ENCODE measurements at places on chromosomes 5 and 9.

- no peak for DNase-seq
Measured at GRCh38 chr9:95316274-95316673, 1.2 kb downstream of the FANCC start.

DNA sequence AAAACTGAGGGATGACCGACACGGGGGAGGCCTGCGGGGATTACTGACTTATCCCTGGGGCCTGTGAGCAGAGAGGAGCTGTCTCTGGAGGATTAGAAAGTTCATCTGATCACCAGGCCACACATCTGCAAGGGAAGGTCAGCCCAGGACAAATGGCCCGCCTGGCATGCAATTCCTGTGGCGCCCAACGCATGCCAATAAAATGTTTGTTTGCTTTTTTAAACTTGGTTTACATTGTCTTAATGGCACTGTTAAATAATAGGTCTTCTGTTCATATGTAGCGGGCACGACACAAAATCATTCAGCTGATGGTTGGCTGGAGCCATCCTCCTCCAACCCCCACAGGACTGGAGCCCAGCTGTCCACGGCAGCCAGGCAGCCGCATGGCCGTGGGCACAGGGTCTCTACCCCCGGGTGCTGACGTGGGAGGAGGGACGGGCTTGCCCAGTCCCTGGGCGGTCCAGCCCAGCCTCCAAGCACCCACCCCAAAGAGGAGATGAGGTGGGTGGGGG lies 41.0 kb upstream of the SLC12A7 start:
- DNase-seq: no peak

DNA sequence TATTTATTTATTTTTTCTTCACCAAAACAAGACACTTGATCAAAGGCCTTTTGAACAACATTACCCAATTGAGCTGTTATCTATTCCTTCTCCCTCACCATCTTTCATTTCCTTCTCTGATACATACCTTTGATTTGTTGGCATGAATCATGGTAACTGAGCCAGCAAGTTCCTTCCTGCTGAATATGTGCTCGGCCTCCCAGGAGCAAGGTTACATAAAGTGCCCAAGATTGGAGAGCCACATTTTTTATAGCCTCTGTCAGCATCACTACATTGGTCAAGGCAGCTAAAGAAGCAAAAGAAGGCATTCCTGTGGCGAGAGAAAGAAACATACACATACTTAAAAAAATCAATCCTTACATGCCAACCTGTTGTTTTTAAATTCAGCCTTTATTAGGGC lies 369.6 kb downstream of the CYLC2 start:
- no peak for DNase-seq

- no peak for DNase-seq
Measured at GRCh38 chr9:100206899-100207298, 107.9 kb downstream of the INVS start.

DNA sequence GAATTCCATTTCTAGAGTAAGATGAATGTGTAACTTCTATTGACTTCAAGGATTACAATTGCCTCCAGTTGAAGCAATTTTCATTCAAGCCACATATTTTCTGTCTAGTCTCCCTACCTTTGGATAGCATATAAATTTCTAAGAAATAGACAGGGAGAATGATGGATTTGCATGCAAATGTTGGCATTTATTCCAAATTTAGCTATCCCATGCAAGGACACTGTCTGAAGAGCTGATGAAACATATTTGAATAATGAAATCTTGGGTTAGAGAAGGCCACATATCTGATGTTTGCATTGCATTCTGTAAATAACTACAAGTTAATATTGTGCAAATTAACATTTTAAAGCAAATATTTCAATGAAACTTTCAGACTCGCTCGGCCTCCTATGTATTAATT lies 36.0 kb upstream of the NAA35 start:
- DNase-seq: no peak

DNA sequence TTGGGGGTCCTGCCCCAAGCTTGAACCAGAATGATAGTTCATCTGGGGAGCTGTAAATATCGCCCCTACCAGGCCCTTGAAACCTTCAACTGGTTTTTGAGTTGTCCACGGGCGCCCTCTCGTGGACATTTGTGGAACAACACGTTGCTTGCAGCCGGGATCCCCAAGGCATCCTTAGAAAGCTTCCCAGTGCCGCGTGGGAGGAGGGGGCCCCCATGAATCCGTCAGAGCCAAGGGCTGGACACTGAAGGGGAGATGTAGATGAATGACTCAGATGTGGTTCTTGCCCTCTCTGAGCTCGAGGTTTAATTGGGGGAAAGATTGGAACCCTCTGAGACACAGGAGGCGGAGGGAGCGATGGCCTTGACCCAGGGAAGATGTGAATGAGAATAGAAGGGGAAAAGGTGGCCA lies 31.8 kb upstream of the ORM1 start:
- DNase-seq: peak; percentile 88

DNA sequence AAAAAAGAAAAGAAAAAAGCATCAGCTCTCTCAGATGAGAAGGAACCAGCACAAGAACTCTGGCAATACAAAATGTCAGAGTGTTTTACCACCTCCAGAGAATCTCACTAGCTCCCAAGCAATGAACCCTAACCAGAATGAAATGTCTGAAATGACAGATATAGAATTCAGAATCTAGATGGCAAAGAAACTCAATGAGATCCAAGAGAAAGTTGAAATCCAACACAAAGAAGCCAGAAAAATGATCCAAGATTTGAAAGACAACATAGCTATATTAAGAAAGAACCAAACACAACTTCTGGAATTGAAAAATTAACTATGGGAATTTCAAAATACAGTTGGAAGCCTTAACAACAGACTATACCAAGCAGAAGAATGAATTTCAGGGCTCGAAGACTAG lies 396.3 kb downstream of the PDE4D start:
- no peak for DNase-seq

DNA sequence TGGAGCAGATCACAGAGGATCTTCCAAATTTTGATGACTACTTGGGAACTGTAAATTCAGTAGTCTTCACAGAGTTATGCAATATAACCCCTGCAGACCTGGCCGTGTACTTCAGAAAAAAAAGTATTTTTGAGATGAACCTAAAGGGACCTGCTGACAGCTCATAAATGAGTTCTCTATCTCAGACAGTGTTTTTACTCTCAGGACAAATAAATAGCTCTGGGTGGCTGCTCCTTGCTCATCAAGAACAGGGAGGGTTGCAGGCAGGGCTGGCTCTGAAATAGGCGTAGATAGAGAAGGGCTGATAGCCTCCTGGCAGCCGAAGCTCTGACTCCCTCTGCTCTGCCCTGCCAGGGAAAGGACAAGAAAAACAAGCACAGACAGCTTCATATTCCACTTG lies 64.8 kb downstream of the PLAC8L1 start:
- no peak for DNase-seq

DNA sequence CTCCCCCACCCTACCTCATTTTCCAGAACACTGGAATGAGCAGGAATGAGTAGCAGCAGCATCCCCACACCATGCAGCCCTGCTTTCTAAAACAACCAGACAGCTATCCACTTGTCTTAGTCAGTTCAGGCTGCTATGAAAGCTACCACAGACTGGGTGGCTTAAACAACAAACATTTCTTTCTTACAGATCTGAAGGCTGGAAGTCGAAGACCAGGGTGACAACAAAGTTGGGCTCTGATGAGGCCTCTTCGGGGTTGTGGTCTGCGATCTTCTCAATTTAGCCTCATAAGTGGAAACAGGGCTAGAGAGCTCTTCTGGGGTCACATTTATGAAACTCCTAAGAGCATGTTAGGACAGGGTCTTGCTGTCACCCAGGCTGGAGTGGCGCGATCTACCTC lies 38.9 kb downstream of the LPAR1 start:
- no peak for DNase-seq

DNA sequence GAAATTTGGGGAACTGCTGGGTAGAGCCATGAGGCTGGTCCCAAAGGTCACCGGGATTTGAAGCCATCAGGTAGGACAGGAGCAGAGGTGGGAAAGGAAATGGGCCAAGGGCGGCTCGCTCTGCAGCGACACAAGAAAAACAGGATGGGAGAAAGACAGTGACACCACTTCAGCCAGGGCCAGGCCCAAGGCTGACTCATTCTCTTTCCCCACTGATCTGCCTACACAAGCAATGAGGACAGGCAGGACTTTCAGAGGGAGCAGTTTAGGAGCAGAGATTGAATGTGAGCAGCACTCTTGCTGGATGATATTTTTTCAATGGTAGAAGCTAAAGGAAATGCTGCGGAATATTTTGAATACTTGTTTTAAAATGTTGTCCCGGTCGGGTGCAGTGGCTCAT lies 3.5 kb downstream of the RUFY1 start:
- no peak for DNase-seq

- DNase-seq: no peak
Measured at GRCh38 chr9:11872471-11872870, 820.7 kb upstream of the TYRP1 start.

DNA sequence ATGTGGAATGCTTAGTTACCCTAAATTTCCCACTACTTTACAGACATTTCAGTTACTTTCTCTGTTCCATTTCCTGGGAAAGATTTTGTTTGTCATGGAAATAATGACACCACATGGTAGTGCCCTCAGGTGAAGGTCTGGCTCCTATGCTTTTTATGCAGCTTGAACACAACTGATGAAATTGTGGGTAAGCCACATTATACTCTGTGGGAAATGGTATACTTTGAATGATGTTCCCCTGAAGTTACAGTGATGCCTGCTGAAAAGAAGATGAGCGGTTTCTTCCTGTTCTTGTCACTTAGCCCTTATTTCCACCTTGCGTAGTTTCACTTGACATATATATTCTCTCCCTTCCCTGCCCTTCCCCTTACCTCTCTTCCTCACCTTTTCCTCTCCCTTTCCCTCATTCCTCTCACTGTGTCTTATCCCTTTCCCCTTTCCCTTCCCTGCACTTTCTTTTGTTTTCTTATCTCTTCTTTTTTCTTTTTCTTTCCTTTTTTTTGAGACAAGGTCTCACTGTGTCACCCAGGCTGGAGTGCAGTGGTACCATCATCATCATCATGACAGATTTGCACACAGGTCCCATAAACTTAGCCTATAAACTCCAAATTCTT lies 280.8 kb upstream of the IL12B start:
- no peak for DNase-seq

DNA sequence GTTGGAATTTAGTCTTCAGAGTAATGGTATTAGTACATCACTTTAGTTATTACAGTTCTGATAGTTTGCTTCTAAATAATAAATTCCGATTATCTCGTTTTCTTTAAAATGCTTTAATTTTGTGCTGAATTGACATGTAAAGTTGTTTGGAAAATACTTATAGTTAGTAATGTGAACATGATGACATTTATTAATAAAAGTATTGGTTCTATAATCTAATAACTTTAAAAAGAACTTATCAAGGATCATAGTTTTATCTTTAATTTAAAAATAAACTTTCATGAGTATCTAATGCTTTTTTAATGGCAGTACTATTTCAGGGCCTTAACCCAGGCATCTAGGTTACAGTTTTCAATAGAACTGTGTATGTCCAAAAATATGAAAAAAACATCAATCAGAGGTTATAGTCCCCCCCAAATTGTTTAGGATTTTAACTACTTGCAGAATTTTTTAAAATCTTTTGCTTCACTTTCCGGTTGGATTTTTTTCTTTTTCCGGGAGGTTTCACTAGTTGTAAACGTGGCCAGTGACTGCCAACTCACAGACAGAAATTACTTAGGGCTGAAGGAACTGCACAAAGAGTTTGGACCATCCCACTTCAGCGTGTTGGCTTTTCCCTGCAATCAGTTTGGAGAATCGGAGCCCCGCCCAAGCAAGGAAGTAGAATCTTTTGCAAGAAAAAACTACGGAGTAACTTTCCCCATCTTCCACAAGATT lies 680 bp downstream of the GPX8 start:
- DNase-seq: no peak

DNA sequence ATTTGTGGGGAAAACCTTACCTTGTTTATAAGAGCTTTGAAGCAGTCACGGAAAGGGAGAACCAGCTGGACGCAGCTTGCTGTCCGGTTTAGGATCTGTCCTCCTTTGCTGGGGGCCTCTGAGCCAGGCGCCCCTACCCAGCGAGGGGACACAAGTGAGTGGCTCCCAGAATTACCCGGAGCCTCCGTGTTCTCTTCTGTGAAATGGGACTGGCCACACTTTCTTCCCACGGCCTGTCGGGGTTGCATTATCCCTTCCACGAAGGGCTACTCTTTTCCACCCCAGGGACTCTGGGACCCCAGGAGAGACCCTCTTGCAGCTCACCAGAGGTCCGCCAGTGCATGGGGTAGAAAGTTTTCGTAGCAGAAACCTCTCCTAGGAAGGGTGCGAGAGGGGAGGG lies 477 bp upstream of the GBGT1 start:
- no peak for DNase-seq

- peak; percentile 87 for DNase-seq
Measured at GRCh38 chr9:97954550-97954989, 16.6 kb upstream of the HEMGN start.

GRCh38 chr9:89710697-89711096 lies 105.9 kb downstream of the GADD45G start:
- no peak for DNase-seq

GRCh38 chr5:178649580-178649979 lies 22.7 kb upstream of the CLK4 start:
- DNase-seq: no peak

DNA sequence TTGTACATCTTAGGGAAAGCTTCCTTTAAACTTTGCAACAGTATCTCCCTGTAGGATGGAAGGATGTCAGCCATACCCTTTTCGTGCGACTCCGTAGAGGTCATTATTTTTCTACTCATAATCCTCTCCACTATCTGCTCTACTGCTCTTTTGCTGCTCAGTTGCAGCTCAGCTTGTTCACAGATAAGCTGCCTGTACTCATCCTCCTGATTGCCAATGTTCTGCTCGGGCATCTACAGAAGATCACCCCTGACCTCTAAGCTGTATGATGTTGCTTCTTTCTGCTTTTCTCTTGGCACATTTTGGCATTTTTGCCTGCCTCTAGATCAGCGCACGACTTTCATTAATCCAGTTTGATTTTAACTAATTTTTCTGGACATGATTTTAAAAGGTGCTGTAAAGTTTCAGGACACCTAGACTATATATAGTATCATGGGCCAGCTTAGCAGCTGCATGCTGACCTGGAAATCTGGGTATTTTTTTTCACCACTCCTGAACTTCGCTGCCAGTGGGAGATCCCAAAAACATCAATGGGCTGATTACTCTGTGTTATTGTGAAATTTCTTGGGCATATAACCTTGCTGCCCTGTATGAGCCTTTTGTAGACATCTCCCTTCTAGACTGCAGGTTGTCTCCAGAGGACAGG lies 131.2 kb upstream of the ZNF608 start:
- no peak for DNase-seq

DNA sequence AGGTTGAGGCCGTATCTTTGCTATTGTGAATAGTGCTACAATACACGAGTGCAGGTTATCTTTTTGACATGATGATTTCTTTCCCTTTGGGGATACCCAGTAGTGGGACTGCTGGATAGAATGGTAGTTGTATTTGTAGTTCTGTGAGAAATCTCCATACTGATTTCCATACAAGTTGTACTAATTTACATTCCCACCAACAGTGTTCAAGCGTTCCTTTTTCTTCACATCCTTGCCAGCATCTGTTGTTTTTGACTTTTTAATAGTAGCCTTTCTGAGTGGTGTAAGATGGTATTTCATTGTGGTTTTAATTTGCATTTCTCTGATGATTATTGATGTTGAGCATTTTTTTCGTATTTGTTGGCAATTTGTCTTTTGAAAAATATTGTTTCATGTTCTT lies 41.4 kb downstream of the CNOT6 start:
- no peak for DNase-seq

GRCh38 chr5:108924457-108924961 lies 176.8 kb downstream of the FER start:
- DNase-seq: peak; percentile 69

GRCh38 chr9:37407468-37407867 lies 15.0 kb upstream of the GRHPR start:
- peak; percentile 88 for DNase-seq

- DNase-seq: no peak
Measured at GRCh38 chr9:35899021-35899420, 7.0 kb upstream of the HRCT1 start.
